HFFc6 (cell line): ENCODE measurements at places on chromosomes 7 and 10.

DNA sequence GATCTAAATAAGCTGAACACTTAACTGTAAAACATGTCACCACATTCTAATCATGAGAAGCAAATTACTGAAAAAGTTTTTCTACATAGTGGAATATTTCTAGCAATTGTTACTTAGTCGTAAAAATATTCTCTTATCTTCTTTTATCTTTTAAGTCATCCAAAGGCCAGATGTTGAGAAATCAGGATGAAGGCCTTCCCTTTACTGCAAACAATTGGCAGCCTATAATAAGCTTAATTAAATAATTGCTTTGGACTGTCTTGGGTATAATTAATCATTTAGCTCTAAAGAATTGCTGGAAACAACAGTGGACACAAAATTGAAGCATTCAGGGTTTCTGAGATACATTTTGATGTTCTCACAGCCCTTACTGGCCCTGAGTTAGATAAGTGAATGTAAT is 226.5 kb downstream of the FANK1 start:
- DNase-seq: no peak

DNA sequence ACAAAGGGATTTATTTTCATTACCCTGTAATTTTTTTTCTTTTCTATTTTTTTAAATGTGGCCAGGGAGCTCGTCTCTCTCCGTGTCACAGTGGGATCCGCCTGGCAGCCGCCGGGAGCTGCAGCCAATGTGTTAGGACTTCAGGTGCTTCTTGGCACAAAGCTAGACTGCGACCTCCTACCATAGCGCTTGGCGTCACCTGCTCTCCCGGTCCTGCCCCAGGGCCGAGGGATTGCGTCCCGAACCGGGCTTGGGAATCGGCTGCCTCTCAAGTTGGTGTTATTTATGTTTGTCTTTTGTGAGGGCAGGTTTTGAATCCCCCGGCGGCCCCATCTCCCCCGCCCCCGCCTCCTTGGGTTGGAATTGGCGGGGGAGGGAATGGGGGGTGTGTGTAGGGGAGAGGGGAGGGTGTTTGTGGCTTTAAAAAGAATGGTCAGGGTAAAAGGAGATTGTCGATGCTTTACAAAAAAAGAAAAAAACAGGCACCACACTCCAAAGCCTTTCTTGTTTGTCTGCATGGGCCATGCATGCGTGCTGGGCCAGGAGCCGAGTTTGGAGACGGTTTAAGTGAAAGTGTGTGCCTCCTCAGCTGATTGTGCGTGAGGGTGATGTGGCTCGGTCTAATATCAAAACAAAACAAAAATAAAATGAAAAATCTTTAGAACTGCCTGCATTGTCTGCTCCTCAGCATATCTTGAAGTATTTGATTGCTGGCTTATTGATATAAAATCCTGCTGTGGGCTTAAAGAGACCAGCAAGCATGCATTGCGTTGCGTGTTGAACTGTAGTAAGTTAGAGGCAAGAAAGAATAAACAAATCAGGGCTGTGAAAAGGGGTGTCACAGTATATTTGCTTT is 1.2 kb downstream of the PPP1R9A start:
- DNase-seq: no peak

DNA sequence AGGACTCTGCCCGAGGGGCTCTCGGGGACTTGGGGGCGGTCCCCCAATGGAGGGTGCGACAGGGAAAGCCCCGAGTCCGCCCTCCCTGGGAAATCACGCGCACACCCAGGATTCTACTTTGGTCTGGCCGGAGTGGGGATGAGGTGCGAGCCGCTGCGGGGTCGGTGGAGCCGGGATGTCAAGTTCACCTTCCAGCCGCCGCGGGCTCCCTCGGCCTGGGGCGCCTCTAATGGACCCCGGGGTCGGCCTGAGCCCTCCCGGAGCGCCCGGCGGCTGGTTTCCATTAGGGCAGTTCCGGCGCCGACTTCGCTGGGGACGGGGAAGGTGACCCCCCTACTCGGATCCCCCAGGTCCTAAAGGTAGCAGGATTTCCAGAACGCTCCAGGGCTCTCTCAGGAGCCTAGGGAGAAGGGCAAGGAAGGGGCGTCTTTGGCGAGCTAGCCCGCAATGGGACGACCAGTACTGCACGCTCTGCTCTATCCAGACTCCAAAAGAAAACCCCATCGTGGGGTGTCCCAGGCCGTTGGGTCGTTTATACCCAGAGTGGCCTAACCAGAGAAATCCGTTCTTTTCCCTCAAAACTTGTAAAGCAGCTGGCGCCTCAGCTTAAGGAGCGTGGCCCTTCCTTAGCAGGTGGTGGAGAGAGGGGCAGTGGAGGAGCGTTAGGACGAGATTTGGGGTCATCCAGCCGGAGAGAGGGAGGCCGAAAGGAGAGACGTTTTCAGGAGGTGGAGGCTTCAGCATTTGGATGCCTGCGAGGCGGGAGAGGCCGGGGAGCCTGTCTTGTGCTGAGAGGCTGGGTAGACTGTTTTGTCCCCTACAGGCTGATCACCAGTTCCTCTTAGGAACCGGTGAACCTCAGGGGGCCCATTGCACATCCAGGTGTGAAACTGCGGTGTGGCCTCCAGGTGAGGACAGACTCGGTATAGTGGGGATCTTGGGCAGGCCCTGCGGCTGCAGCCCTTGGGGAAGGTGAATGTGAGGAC is 860 bp upstream of the WDR86 start:
- DNase-seq: no peak

DNA sequence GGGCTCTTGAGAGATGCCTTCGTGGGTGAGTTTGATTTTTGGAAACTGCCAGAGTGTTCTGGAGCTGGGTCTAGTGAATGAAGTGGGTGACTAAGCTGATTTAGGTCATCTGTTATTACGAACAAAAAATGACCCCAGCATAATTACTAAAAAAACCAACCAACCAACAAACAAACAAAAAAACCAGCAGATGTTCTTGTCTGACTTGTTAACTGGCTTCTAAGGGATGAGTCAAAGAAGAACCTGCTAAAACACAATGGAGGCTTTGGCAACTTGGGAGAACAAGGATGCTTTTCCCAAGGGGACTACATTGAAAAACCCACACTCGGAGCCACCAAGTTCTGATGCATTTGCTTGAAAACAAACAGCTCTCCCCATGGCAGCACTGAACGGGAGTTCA is 11.5 kb downstream of the TACR2 start:
- DNase-seq: peak; percentile 23

DNA sequence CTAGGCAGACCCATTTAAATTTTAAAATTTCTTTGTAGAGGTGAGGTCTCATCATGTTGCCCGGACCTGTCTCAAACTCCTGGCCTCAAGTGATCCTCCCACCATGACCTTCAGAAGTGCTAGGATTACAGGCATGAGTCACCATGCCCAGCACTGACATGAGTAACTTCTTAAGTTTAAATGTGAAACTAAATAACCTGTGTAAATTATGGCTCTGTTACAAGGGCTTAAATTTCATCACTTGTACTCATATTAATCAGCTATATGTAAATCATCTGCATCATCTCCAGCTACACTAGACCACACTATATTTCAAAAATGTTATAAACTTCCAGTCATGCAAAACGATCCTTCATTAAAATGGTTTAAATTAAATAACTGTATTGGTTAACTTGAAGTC is 56.1 kb downstream of the ATAD1 start:
- peak; percentile 57 for DNase-seq
